ELF-1 (cell line): ENCODE measurements at places on chromosomes 1 and 21.

DNA sequence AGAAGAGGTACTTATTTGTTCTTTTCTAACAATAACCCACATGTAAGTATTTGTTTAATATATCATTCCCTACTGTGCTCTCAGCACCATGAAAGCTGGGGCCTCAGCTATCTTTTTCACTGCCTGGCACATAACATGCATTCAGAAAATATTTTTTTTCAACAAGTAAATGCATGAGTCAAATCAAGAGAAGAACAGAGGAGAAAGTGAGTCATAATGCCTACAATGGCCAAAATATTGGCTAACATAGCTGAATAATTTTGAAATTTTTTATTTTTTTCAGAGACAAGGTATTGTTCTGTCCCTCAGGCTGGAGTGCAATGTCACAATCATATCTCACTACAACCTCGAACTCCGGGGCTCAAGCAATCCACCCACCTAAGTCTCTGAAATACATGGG lies 252.2 kb upstream of the ADAMTS5 start:
- no peak for DNase-seq

DNA sequence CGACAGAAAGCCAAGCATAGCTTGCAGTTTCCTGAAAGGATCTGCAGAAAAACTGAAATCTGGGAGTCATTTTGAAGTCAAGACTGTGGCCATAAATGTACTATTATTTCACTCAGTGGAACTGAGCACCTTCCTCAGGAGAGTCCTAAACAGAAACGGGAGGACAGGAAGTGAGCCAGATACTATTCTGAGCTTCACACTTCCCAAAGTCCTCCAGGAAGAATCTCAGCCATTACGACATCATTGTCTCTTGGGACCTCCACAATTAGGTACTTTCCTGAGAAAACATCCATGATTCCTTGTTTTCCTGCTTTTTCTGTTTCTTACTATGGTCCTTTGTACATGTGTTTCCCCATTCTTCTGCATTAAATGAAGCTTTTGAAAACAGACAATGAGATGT lies 299.2 kb upstream of the USP25 start:
- no peak for DNase-seq

DNA sequence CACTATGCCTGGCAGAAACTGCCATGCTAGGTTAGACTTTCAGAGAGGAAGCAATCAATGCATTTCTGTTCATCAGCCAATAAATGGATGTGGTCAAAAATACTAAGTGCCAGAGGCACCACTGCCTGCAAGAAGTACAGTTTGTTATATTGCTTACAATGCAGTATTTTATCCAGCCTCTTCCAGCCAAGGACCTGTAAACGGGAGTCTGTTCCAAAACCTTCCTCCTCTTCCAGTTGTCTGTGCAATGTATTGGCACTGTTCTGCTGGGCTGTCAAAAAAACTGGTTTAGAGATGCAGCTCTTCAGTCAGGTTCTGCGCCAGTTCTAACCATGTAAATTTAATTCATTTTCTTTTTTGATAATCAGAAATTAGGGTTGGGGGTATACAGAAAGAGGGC lies 175.7 kb downstream of the EIF4G3 start:
- DNase-seq: no peak

- DNase-seq: no peak
These were observed 276.9 kb downstream of the SIPA1L2 start for GRCh38 chr1:232353001-232353400.

DNA sequence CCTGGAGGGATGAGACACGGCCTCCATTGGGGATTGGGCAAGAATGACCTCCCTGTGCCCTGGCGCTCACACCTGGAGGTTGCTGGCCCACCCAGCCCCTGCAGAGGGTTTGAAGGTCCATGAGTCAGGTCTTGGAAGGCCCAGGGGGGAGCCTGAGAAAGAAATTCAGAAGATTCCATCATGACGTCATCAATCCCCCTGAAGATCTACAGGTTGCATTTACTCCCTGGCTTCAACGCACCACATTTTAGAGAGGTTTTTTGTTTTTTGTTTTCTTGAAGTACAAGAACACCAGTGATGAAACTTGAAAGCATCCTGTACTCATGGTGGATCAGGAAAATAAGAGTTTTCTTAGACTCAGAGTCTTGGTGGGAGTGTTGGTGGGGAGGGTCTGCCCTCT lies 82.4 kb upstream of the SLC25A33 start:
- no peak for DNase-seq

- DNase-seq: no peak
These were observed 33.4 kb downstream of the CYP2J2 start for GRCh38 chr1:59892841-59893811.

- DNase-seq: no peak
These were observed 27.5 kb upstream of the TMEM54 start for GRCh38 chr1:32928715-32929114.

DNA sequence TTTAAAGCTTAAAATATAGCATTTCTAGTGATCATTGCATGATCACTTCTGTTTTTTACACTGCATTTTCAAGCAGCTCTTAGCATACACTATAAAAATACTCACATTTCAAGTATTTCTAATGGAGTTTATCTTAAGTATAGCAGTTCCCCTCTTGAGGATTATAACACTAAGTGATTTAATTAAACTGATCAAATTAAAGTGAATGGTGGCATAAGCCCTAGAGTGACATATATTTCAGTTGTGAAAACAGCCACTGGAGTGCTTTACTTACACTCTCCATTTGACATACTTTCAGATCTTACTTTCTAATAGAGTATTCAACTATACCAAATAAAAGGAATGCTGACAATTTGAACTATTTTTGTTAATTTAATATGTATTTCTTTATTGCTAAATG lies 623.3 kb upstream of the TMPRSS15 start:
- no peak for DNase-seq

- DNase-seq: no peak
These were observed 69.6 kb upstream of the B3GALT2 start for GRCh38 chr1:193256019-193256418.

GRCh38 chr1:67735806-67736627 lies 51.0 kb downstream of the GADD45A start:
- peak; percentile 38 for DNase-seq

DNA sequence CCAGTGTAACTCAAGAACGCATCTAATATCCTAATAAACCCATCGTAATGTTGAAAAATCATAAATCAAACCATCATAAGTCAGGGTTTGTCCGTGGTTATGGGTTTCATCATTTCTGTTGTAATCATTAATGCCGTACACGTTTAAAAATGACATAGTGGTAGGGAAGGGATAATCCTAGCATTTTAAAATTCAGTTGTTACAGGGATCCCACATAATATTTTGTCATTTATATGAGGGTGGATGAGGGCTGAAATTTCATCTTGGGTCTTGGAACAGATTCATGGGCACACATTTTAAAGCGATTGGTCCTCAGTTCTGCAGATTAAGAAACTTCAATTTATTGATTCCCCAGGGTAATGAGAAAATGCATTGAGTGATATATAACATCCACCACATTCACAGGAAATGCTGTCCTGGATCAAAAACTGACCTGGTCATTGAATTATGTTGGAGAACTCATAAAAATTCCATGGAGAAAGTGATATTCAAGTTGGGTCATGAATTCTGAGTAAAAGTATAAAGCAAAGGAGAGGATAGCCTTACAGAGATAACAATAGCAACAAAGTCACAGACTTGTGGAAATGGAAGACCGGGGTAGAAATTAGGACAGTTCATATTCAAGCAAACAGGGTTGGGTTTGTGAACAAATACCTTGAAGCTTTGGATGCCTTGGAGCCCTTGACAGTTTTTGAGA lies 1527.3 kb upstream of the TPTE start:
- DNase-seq: peak; percentile 46

GRCh38 chr1:30664103-30664755 lies 59.2 kb downstream of the MATN1 start:
- DNase-seq: no peak

DNA sequence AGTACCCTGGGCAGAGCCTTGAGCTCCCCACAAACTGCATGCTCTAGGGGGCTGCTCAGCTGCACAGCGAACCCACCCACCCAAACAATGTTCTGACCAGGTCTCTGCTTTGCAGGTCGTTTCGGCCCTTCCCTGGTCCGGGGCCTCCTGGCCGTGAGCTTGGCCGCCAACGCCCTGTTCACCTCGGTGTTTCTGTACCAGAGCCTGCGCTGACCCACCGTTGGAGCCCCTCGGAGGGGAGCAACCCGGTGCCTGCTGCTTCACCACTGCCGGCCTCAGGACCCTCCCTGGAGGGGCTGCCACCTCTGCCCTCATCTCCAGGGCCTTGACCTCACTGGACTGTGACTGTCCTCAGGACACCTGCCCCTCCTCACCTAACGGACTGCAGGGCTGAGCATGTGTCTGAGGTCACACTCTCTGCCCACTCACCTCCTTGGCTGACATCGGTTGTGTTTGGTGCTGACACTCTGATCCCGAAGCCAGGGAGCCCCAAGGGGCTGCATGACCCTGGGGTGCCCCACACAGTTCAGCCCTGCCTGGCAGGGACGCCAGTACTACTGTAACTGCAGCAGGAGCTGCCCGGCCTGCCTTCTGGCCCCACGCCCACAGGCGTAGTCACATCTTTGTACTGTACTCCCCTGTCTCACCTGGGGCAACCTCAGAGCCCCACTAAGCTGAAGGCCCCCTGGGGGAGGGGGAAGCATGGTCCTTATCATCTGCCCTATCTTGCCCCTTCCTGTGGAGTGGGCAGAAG lies 24.3 kb downstream of the TMEM201 start:
- DNase-seq: no peak

- DNase-seq: no peak
These were observed 166.8 kb downstream of the PTPRC start for GRCh38 chr1:198805498-198806151.

- no peak for DNase-seq
These were observed 470.8 kb downstream of the AJAP1 start for GRCh38 chr1:5125208-5125607.

GRCh38 chr1:3651930-3652547 lies at the start of gene TP73:
Gene TP73 (plus strand): TSS chr1:3652516. CDS start chr1:3682366, 29,850 bp downstream.
- DNase-seq: no peak

- DNase-seq: no peak
These were observed 9.2 kb upstream of the PKNOX1 start for GRCh38 chr21:42965211-42965560.

GRCh38 chr1:4019606-4020331 lies 119.7 kb upstream of the C1orf174 start:
- no peak for DNase-seq

DNA sequence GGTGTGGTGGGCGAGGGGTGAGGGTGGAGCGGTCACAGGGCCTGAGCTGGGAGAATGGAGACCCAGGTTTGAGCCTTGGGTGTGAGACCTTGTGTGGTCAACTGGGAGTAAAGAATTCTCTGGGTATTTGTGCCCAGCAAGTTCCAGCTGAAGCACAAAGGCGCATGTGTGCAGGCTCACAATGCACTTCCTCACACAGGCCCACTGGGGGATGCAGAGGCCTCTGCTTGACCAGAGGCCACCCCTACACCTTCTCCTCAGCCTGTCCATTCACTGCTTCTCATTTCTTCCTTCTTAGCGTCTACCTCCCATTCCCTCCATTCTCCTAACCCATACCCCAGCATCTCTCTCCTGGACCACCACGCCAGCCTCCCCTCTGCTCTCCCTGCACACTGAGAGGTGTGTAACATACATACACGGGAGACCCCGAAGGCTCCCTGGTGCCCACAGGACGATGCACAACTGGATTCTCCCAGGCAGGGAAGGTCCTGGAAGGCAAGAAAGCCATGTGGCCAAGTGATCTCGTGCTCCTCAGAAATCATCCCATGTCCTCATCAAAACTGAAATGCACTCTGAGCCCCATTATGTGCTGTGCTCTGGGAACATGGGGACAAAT lies 12.3 kb upstream of the TTC39A start:
- DNase-seq: no peak

DNA sequence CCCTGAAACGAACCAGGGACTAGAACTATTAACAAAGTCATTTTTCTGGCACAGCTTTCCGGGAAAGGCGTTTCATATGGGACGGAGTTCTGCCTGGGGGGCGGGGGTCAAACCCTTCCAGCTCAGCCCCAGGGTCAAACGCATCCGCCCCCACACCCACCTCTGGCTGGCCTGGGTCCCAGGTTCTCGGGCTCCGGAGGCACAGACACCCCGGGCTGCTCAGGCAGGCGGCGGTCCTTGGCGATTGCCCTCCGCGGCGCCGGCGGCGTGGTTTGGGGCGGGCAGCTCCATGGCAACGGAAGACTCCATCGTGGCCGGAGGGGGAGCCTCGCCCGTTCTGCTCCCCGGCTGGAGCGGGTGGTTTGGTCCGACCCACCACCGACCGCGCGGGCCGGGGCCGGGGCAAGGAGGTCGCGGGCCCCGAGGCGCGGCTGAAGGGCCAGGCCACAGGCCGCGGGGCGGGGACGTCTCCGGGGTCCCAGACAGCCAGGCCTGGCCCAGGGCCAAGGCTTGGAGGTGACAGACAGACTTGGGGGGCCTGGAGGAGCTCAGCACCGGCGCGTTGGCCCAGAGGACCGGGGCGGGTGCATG lies at the start of gene CFAP74:
CFAP74 (minus strand) TSS at position 246 of the 591 bp plus-strand sequence. CDS start 12,830 bp downstream, outside the sequence.
- peak; percentile 88 for DNase-seq

GRCh38 chr1:10693497-10694273 lies 102.8 kb downstream of the CASZ1 start:
- peak; percentile 30 for DNase-seq

DNA sequence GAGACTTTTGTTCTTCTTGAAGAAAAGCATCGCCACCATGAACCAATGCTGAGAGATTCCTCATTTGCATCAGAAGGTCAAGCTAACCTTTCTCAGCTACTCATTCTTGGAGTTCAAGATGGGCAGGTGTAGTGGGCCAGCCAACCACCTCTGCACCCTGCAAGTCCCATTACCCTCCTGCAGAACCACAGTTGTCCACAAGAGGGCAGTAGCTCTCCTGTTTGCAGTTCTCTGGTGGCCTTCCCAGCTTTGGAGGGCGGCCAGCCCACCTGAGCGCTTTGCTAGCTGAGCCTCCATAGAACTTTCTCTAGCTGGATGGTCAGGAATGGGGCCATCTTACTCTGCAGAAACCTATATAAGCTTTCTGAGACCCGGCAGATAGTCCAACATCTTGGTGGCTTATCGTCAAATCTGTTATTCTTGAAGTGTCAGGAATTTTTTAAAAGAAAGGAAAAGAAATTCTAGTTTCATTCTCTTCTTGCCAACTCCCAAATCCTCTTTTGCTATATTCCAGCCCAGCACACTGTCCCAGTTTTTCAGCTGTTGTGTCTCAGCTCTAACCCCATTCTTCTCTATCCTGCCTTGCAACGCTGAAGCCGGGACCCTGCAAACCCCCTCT lies 11.0 kb upstream of the LMX1A start:
- peak; percentile 90 for DNase-seq

GRCh38 chr1:42886800-42887199 lies 40.4 kb downstream of the ZNF691 start:
- no peak for DNase-seq

DNA sequence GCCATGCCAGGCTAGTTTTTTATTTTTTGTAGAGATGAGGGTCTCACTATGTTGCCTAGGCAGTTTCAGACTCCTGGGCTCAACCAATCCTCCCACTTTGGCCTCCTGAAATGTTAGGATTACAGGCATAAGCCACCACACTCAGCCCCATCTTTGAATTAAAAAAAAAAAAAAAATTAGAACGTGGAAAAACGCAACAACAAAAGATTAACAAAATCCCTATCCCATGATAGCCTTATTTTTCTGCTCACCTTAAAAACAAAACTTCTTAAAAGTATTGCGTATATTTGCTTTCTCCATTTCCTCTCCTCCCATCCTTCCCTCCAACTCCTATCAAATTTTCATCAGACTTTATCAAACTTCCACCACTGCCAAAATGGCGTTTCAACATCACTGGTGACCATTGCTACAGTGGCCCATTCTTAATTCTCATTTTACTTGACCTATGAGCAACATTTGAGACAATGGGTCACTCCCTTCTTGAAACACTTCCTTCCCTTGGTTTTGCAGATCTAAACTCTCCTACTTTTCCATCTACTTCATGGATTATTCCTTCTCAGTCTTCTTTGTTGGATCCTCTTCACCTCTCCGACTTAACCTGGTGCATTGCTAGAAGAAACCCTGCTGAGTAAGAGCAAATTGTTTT lies 579 bp upstream of the ZNF684 start:
- no peak for DNase-seq

- DNase-seq: peak; percentile 60
These were observed 148.5 kb downstream of the TENT5C start for GRCh38 chr1:117754061-117754969.
